ENCODE measurements at places on chromosomes 2 and 18.

- DNase-seq, result no peak
These were observed 207.5 kb upstream of the HAAO start for GRCh38 chr2:42999856-43000241.

DNA sequence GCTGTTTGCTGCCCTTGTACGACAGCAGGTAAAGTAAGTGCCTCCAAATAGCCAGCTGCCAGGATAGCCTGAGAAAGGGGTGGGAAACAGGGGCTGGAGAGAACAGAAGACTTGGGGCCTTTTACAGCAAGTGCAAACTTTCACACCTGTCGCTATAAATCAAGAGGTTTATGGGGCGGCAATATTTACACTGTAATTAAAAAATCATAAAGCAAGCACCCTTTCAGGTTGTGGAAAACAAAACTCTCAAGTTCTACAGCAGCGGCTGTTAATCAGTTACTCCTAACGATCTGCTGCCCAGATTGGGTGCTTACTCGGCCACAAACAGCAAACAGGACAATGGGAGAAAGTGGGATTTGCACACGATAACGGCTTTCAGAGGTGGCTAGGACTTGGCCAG lies 359.5 kb upstream of the ETAA1 start:
- no peak for DNase-seq

- DNase-seq, result no peak
These were observed 446.3 kb downstream of the ADCYAP1 start for GRCh38 chr18:1350931-1351450.

DNA sequence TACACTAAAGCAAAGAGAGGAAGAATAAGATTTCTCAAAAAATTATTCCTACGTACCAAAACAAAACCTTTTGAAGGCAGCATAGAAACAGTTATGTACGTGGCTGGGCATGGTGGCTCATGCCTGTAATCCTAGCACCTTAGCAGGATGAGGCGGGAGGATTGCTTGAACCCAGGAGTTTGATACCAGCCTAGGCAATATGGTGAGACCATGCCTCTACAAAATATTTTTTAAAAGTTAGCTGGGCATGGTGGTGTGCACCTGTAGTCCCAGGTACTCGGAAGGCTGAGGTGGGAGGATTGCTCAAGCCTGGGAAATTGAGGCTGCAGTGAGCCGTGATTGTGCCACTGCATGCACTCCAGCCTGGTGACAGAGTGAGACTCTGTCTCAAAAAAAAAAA lies 14.9 kb upstream of the CYP26B1 start:
- no peak for DNase-seq

GRCh38 chr18:58045242-58046092 lies 1.4 kb downstream of the NEDD4L start:
- peak; percentile 39 for DNase-seq

DNA sequence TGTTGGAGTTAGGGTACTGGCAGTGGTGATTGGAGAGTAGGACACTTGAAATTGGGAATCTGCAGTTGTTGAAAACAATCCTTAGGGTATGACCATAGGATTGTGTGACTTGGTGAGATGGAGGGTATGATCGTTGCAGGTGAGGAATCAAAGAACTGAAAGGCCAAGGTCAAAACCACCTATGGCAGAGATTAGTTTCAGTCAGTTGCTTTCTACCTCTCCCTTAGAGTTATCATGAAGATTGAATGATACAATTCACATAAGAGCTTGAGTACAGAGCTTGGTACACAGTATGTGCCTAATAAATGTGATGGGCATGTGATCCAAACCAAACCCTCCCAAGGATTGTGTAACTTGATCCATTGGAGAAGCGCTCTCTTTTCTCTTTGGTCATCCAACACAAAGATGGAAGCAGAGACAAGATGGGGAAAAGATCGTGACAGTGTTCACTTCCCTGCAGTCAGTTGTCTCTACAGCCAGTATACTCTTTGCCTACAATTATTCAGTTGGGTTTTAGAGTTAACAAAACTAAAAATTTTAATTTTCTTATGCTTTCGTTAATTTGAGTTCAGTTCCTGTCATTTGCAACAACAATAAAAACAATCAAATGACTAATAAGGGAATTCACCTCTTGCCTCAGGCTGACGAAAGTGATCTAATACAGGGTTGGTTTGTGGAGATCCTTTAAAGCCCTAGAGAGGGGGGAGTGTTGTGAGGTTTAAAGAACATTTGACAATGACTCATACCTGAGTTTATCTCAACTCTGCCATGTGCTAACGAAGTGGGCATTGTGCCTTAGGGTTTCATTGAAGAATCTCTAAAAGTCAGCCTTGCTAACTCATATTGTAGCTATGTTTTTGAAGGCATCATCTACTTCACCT lies 14.8 kb upstream of the SMAD2 start:
- no peak for DNase-seq

GRCh38 chr2:181058378-181059269 lies 78.2 kb downstream of the UBE2E3 start:
- DNase-seq, result peak; percentile 32

GRCh38 chr2:199851883-199852282 lies 891 bp upstream of the FTCDNL1 start:
- DNase-seq, result no peak

DNA sequence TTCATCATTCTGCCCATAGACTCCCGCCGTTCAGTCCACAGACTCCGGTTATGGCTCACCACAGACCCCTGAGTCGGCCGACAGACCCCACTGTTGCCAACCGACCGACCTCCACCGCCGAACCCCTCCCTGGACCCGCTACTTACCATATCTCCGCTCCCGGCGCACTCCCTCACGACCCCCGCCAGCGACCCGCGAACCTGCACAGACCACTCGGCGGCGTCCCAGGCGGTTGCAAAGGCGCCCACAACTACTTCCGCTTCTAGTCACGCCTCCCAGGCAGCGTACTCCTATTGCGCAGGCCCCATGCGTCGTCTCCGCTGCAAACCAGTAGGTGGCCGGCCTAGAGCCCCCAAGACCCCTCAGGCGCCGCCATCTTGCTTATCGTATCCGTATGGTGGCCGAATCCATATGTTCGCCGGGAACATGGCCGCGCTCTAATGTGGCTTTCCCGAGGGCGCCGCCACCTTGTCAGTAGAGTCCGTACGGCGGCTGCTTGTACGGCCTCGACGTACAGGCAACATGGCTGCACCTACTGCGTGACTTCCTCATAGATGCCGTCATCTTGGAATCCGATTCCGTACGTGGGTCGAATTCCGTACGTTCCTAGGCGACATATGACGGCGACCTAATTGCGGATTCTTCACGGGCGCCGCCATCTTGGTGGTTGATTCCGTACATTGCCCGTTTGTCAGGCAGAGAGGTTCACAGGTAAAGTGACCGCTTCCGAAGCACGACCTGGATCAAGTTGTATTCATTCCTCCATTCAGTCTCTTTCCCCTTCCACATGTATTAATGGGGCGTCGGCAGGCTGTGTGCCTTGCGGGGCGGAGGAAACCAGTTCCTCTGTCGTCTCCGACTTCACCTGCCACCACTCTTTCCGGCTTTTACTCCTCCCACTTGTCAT lies at the start of gene CXXC1:
Gene CXXC1, minus strand, starts transcription at position 252 of the 907 bp plus-strand sequence. Its CDS starts 103 bp downstream, at position 149.
- DNase-seq, result peak; percentile 97

GRCh38 chr2:100944617-100945432 lies 57.3 kb upstream of the RPL31 start:
- no peak for DNase-seq

DNA sequence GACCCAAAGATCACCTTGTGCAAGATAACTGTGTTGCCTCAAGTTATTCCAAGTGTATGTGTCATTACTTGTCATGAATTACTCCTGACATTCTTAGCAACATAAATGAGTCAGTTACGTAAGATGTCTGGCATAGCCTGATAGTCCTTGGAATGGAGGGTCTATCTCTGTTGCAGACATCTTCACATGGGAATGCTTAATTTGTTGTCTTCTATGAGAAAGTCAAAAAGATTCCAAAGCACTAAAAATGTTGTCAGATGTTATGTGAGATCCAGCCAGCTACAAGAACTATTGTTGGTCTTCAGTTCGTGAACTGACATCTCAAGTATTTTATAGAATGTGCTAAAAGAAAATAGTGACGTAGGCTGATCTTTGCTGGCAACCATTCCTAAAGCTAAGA lies 178.2 kb upstream of the RASGRP3 start:
- no peak for DNase-seq

DNA sequence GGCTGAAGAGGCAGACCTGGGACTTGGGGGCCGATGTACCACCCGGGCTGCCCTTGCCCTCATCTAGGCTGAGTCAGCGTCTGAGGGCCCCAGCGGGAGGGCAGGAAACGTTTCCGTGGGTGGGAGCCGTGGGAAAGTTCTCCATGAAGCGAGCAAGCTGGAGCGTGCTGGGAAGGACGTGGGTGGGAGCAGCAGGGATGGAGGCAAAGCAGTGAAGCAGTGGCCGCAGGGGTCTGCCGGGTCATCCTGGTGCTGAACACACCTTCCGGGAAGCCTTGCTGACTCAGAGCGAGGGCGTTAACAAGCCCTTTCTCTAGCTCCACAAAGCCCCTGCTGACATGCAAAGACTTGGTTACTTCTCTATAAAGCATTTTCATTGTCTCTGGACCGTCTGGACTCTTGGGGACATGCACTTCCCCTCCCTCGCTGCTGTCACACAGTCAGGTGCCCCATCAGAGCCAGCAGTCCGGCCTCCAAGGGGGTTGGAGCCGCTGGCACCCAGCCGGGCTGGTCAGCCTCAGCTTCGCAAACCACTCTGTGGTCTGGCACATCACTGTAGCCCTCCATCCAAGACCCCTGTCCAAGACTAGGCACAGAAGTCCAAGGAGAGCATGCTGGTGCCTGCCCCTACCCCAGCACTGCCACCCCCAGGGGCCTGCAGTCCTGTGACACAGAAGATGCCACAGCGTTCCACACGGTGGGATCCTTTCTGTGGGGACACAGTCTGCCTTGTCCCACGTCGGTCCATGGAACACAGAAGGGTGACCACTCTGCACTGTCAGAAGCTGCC lies 115.1 kb upstream of the GPC1 start:
- no peak for DNase-seq

DNA sequence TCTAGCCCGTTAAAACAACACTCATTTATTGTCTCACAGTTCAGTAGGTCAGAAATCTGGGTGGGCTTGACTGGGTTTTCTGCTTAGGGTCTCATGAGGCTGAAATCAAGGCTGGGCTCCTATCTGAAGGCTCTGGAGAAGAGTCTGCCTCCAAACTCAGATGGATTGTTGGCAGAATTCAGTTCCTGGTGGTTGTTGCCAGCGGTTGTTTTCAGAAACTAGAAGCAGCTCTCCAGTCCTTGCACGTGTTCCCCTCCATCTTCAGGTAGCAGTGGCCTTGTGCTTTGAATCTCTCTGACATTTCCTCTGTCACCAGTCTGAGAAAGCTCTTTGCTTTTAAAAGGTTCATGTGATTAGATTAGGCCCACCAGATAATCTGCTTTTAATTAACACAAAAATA lies 20.1 kb upstream of the FN1 start:
- DNase-seq, result no peak

GRCh38 chr2:66445076-66445924 lies 10.4 kb downstream of the MEIS1 start:
- no peak for DNase-seq

DNA sequence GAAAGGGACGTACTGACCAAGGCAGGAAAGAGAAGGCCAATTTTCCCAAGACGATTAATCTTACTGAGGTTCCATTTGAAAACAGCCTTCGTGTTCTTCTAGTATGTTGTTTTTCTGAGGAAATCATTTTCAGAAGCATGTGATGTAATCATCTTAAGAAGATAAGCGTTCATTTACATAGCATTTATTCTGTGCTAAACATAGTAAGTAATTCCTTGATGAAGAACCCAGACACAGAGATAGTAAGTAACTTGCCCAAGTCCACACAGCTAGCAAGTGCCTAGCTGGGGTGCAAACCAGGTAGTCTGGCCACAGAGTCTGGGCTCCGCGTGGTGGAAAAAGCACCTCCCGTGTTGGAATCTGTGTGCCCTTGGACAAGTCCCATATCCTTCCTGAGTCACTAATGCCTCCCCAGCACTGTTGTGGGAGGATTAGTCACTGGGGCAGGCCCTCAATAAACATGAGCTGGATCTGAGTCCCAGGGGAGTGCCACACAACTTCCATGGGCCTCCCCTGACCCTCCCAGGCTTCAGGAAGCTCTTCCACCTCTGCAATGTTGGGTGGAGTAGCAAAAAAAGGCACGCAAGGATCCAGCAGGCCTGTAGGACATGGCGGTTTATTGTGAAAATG lies 26.9 kb upstream of the ASAP2 start:
- DNase-seq, result no peak

DNA sequence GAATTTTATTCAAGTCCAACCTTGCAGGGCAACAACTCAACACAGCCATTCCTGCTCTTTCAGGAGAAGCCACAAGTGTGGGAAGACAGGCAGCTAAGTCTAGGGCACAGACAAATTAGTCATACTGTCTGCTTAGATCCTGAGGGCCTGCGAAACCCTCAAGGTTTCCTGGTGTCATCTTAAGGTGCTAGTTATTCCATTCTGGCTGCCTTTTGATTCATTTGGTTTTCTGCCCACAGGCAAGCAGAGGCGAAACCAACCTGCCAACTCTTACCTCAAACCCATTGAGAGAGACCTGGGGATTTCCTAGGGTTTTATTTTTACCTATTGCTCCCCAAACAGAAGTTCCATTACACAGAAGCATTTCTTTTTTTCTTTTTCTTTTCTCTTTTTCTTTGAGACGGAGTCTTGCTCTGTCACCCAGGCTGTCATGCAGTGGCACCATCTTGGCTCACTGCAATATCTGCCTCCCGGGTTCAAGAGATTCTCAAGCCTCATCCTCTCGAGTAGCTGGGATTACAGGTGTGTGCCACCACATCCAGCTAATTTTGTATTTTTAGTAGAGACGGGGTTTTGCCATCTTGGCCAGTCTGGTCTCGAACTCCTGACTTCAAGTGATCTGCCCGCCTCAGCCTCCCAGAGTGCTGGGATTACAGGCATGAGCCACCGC lies 23.7 kb upstream of the SCYGR1 start:
- peak; percentile 69 for DNase-seq

DNA sequence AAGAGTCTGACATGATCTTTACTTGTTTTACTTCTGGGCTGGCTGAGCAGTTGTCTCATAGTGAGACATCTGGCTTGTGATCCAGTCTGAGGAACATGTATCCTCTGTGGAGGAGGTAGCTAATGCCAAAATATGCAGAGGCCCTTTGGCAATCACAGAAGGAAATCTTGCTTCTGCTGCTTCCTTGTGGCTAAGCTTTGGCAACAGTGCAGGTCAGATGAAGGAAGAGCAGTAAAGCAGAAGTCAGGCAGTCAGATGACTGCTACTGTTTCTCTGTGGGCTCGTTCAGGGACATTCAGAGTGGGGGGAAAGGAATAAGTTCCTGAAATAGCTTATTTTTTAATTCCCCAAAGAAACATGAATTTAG lies 22.3 kb downstream of the DOK1 start:
- DNase-seq, result no peak

GRCh38 chr18:43271593-43272432 lies 5.5 kb downstream of the SYT4 start:
- no peak for DNase-seq

- no peak for DNase-seq
These were observed 21.7 kb upstream of the MEP1B start for GRCh38 chr18:32167980-32168730.

DNA sequence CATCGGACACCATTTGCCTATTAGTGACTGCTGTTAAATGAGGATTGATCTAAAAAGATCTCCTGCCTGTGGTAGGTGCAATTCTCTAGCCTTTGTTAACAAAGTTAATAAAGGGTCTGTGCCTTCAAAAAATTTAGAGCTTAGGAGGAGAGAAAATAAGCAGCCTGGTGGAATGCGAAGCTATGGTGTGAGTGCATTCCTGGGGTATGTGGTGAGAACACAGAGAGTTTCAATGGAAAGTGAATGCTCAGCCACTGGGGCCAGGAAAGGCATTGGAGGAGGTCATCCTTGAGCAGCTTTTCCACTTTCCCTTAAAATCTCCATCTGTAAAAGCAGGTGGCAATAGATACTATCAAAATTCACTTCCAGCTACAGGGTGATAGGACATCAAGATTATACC lies 331.2 kb upstream of the LRATD1 start:
- DNase-seq, result no peak

GRCh38 chr2:219737270-219737691 lies 109.9 kb downstream of the SLC4A3 start:
- no peak for DNase-seq
